ENCODE measurements at places on chromosomes 2 and 18.

DNA sequence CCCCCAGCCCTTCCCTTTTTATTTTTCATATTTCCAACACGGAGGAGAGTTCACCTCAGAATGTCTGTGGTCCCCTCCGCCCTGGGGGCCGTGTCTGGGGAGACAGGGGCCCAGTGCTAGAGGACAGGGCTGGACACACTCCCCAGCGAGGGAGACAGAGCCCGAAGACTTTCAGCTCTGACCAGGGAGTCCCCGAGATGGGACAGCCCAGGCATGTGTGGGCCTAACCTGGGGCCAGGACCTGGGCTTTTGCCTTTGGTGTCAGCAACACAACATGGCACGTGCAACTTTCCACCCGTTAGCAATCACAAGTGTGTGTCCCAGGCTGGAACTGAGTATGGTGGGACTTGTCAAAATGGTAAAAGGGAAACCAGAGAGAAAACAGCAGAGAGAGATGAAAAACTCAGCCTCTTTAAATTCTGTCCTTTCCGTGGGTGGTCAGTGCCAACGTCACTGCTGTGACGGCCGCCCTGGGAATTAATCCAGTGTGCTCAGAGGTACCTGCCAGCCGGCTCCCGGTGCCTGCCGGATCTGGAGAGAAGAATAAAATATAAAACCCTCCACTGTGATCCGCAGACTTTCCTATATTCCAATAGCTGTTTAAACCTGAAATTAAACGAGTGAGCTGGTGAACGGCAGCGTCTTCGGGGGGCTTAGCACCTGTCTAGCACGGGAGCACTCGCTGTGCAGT, 245.8 kb downstream of the EIPR1 start:
- DNase-seq: no peak

GRCh38 chr2:17617955-17618354, 77.5 kb downstream of the VSNL1 start:
- DNase-seq: no peak

- no peak for DNase-seq
Observed at GRCh38 chr2:98818164-98818563, 87.2 kb upstream of the MGAT4A start.

GRCh38 chr2:229728370-229728769, 14.0 kb upstream of the DNER start:
- no peak for DNase-seq

- DNase-seq: no peak
Observed at GRCh38 chr2:65681503-65681902, 249.1 kb upstream of the SPRED2 start.

DNA sequence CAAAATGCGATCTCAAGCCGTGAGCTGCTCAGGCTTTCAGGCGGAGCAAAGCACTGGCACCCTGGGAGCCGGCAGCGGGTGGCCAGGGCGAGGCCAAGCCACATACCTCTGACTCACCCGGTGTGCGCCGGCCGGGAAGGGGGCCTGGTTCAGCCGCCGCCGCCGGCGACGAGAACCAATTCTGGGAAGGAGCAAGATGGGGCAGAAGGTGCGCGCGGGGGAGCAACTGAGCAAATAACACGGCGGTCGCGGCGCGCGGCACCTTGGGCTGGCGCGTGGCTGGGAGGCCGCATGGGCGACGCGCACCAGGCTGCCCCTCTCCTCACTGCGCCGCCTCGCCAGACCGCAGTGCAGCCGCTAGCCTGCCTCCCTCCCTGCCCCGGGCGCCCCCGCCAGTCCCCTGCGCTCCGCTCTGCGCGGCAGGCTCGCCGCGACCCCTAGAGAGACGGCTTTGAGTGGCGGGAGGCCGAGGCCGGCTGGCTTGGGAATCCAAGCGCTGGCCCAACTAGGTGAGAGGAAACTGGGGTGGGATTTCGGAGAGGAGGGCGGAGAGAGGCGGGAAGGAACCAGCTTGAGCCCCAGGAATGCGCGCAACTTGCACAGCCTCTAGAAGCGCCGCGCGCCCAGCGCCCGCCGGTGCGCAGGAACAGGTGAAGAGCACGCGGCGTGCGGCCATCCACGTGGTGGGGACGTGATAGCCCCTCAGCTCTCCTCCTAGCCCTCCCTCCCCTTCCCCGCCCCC, 3.2 kb downstream of the NRP2 start:
- no peak for DNase-seq

- no peak for DNase-seq
Observed at GRCh38 chr2:42984617-42985016, 192.2 kb upstream of the HAAO start.

Measured in activated CD4-positive, alpha-beta T cell treated with anti-CD3 and anti-CD28 coated beads, Interleukin-2, amount 50 U/mL, for 1 hour (primary cell).